ENCODE measurements at places on chromosomes 1 and 21.

- H3K36me3 ChIP-seq, result no peaks in the 10 kb centered on the region
- H3K27ac ChIP-seq, result no peak overlapping the region
- no peaks in the 10 kb centered on the region for H3K4me1 ChIP-seq
- no peak for DNase-seq
These were observed 338.4 kb upstream of the PROX1 start for GRCh38 chr1:213649373-213649772.

- H3K27me3 ChIP-seq, result no peaks in the 10 kb centered on the region
- H3K4me3 ChIP-seq, result no peak overlapping the region
- H3K27ac ChIP-seq, result no peak overlapping the region
- H3K36me3 ChIP-seq, result no peaks in the 10 kb centered on the region
These were observed 102.9 kb upstream of the TLR5 start for GRCh38 chr1:223245983-223246382.

- H3K27me3 ChIP-seq, result no peaks in the 10 kb centered on the region
- no peak for DNase-seq
- no peaks in the 10 kb centered on the region for H3K36me3 ChIP-seq
- H3K4me3 ChIP-seq, result no peak overlapping the region
These were observed 276.7 kb downstream of the PTPRC start for GRCh38 chr1:198915327-198916231.

DNA sequence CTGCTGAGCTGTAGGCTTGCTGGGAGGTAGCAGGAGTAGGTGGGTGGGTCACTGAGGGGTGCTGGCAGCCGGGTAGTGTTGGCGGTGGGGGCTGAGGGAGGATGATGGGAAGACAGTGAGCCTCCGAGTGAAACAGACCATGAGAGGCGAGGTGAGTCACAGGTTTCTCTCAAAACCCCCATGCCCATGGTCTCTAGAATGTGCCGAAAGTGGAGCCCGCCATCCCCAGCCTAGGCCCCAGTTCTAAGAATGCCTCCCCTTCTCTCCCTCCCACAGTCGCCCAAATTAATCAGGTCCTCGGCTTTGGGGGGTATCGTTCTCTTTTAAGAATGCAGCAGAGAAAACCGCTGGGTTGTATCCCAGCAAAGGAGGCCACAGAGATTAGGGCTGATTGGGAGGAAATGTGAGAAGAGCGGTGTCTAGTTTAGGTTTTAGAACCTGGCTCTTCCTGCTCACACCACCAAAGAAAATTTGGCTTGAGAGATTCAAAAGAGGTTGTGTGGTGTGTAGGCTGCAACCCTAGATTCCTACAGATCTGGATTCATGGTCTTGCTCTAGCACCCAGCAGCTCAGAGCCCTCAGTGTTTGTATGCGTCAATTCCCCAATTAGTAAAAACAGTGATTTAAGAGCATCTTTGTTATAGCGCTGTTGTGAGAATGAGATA, 27.7 kb upstream of the IL19 start:
- H3K27ac ChIP-seq, result no peak overlapping the region
- H3K4me3 ChIP-seq, result no peak overlapping the region
- H3K27me3 ChIP-seq, result no peaks in the 10 kb centered on the region
- H3K4me1 ChIP-seq, result peaks cover 10% of the 10 kb centered on the region

DNA sequence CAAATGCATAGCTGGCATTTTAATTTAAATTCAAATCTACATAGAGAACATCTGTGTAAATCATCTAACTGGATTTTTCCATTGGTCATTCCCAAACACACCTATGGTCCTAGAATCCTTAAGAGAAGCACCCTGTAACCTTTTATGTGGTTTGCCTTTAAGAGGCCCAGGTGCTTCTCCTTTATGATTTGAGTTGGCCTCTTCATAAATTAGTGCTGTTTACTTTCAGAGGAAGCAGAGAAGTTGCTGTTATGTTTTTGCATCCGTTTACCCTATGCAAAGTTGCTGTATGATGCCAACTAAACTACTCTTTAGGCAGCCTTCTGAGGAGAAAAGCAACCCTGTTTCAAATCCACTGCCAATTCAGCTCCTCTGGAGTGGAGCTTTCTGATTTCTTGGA, 193.8 kb downstream of the HS2ST1 start:
- no peak overlapping the region for H3K27ac ChIP-seq
- DNase-seq, result no peak
- no peaks in the 10 kb centered on the region for H3K36me3 ChIP-seq
- H3K4me3 ChIP-seq, result no peak overlapping the region
- H3K27me3 ChIP-seq, result no peaks in the 10 kb centered on the region

DNA sequence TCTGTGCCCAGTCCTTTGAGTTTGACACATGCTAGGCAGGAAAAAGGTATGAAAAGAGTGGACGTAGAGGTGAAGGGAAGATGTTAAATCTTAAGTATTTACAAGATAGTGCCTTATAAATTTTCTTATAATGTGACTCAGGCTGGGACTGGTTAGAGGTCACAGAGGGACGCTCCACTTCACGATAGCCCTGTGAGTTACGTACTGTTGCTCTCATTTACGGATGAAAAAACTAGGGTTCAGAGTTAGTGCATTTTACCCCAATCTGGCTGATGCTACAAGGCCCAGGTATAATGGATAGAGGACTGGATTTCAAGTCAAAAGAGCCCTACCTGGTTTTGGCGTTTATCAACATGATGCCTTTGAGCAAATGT, 1.4 kb upstream of the TUT4 start:
- peak overlapping the region; percentile 81 for H3K27ac ChIP-seq
- no peaks in the 10 kb centered on the region for H3K27me3 ChIP-seq
- H3K4me3 ChIP-seq, result no peak overlapping the region
- no peaks in the 10 kb centered on the region for H3K36me3 ChIP-seq
- no peak for DNase-seq
